ENCODE measurements at places on chromosomes 12 and 14.

DNA sequence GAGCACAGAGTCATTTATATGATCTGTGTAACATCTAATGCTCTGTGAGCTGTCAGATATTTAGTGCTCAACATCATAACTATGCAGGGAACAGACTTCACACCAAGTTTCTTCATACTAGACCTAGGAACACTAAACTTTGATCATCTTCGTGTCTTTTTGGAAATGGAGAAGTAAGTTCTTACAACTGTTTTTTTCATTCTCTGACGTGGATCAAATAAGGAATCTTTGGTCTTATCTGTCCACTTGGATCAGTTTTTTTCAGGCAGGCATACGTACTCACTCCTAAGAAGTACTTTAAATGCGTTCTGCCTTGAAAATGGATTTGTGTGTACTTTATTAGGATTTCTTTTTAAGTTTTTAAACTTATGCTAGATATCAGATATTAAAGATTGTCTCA is 191.0 kb downstream of the FBXL14 start:
- DNase-seq: no peak

GRCh38 chr14:44897845-44898151 is 63.9 kb downstream of the KLHL28 start:
- DNase-seq: no peak

- no peak for DNase-seq
Observed at GRCh38 chr12:128267651-128268378, 845 bp downstream of the TMEM132C start.

- DNase-seq: no peak
Observed at GRCh38 chr14:23145794-23146350, 26.8 kb upstream of the CEBPE start.

- no peak for DNase-seq
Observed at GRCh38 chr12:49370539-49370938, 3.3 kb downstream of the SPATS2 start.

DNA sequence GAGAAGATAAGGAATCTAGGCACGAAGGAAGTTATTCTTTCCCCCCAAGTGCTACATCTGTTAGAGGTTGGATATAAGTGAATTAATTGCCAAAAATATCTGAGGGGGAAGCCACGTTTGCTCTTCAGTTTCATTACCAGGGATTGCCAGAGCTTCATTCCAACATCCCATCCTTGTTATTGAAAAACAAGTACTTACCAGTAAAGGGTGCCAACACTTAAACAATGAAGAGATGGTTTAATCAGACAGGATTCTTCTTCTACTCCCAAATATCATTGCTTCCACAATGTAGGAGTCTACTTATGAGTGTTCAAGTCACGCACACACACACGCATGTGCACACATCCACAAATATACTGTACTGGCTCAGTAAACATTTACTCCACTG is 312.4 kb downstream of the RPAP3 start:
- no peak for DNase-seq

All from skeletal muscle cell (primary cell).